ENCODE measurements at places on chromosomes 2 and 18.

DNA sequence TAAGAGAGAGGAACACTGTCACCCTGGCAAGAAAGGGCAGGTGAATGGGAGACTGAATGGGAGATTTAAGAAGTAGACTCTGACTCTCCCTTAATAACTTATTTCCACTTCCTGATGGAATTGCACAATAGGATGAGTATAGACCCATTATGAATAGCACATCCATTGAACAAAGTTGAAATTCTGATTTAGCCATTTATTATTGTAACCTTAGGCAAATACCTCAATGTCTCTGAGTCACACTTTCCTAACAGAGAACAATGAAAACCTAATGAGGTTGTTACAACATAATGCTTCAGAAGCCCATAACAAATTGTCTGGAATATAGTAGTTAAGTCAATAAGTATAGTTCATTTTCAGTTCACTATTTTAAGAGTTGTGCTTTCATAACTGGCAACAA, 78.9 kb downstream of the NRXN1 start:
- DNase-seq, result no peak

GRCh38 chr2:210655229-210655975, 99.0 kb downstream of the CPS1 start:
- DNase-seq, result no peak

GRCh38 chr2:164954954-164955701, at the start of gene SLC38A11:
Gene SLC38A11 (minus strand): TSS chr2:164955525. CDS start chr2:164955247, 278 bp downstream.
- DNase-seq, result no peak

GRCh38 chr2:110783196-110783873, 51.0 kb downstream of the ACOXL start:
- no peak for DNase-seq

- no peak for DNase-seq
These were observed 1.0 kb downstream of the TEX51 start for GRCh38 chr2:126899616-126900185.

DNA sequence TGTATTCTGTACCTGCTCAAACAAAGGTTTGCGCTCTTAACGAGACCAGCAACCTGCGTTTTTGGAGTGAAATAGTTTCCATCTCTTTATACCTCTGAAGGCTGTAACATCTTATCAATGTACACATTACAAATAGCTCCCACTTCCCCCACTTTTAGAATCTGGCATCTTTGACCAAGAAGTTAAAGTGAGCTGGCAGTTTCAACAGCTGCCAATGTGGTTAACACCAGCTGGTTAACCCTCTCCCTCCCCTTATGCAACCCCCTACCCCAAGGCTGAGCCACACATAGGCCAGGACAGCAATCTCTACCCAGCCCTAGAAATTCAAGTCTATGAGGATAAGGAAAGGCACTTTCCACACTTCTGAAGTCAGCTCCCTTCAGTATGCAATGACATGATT, 2.2 kb upstream of the SERTAD2 start:
- DNase-seq, result peak; percentile 39

- no peak for DNase-seq
These were observed 343.9 kb upstream of the MMADHC start for GRCh38 chr2:149931486-149931885.

- no peak for DNase-seq
These were observed 72.5 kb upstream of the SMAD2 start for GRCh38 chr18:48002933-48003365.

DNA sequence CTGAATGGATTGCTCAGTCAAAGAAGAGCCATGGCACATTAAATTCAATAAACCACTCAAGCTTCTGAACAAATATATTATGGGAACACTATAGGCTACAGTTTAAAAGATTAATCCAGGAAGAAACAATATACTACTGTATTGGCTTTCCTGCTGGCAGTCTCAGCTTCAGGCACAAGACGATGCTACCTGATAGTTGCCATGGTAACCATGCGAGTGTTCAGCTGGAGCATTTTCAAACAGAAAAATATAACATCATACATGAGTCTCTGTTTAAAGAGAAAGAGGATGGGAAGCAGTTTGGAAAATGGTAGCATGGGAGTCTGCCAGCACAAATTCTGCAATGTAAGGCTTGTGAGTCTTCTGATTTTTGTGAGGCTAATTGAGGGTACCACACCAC, 65.9 kb upstream of the CPO start:
- DNase-seq, result no peak

DNA sequence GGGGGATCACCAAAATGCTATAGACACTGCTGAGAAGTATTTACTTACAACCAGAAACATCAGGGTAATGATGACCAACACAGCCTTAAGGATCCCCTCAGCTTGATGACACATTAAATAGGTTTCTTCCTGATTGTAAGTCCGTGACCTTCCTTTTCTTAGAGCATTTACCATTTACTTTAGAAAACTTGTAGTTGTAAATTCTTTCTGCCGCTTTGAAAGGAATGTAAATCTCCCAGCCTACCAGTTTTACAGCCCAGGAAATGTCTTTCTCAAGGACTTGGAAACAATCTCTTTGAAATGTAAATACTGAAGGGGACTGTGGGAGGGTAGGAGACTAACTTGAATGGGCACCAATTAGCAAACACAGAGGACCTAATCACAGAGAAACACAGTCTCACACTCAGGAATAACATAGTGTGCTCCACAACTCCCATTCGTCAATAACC, 278.6 kb downstream of the DSC3 start:
- DNase-seq, result no peak

DNA sequence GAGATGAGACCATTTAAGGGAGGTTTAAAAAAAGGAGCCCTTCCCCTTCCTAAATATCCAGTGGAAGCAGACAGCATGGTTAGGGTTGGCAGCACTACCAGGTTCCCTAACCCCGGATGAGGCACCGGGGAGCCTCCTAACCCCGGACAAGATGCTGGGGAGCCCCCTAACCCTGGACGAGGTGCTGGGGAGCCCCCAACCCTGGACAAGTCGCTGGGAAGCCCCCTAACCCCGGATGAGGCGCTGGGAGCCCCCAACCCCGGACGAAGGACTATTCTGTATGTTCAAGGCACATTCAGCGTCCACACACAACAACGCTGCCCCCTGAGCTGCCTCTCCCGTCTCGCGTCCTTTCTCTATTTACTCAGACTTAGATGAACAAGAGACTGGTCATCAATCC, 51.9 kb downstream of the ANKMY1 start:
- DNase-seq, result no peak

DNA sequence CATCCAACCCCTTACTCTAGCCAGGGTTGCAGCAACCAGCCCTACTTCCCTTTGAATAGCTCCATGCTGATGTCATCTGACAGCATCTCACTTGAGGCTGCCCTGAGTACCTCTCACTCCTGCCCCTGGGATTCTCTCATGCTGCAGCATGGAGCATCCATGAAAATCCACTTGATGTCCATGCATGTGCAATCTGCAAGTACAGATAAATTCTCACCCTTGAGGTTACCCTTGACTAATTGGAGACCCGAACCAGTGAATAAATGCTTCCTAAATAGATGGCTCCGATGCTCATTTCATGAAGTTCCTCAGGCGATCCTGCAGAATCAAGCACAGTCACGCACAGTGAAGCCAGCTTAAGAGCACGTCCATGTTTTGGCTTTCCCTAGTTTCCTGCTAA, 298.3 kb downstream of the RBM43 start:
- DNase-seq, result no peak

Data from stimulated activated naive CD8-positive, alpha-beta T cell treated with anti-CD3 and anti-CD28 coated beads, Interleukin-15, Interleukin-2, amounts not matched to agents 100 U/mL and 50 U/mL, for 24 hours (primary cell).